ENCODE measurements at places on chromosomes 13 and 19.

- DNase-seq = no peak
Measured at GRCh38 chr19:42514449-42514848, 13.8 kb downstream of the CEACAM1 start.

- DNase-seq = no peak
Measured at GRCh38 chr19:20250627-20251026, 83.6 kb downstream of the ZNF486 start.

- DNase-seq = no peak
Measured at GRCh38 chr13:100549316-100549715, 39.3 kb downstream of the GGACT start.

DNA sequence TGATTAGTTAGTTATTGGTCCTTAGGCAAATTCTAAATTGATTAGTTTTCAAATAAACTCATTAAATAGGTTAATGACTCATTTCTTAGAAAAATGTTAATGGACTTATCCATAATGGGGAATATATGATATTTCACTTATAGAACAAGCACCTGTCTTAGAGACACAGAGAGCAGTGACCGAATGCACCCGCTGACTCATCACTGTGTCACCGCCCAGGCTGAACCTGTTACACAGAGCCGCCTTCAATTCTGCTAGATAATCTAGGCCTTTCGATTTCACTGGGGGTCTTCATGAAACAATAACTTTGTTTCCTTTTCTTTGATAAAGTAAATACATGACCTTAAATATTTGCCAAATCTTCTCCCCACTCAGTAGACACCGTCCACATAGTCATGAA lies 13.1 kb downstream of the IRS2 start:
- no peak for DNase-seq

DNA sequence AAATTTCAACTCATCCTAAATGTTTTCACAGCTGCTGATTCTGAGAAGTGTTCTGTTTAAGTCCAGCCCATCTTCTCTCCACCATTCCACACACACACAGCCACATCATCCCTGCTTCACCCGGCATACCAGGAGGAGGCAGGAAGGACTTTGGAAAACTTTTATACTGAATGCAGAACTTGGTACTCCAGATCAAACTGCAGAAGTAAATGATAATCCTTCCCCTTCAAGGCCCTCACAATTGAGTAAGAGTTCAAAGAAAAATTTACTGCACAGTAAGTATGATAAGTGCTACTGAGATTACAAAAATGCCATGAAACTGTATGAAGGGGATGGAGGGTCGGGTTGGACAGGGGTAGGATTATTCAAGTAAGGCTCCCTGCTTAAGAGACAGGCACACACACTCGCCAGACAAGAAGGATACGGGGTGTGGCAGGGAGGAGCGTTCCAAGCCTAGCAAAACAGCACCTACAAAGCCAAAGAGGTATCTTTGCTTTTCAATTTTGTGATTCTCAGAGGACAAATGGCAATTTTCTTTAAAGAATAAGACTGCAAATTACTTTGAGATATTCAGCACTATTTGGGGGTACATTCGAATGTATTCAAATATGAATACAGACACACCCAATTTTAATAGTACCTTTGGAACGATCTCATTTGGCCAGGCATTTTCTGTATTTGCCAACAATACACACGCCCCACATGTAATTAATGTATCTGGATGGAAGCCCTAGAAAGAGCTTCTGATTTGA lies 2.5 kb downstream of the USP12 start:
- DNase-seq = peak; percentile 63

DNA sequence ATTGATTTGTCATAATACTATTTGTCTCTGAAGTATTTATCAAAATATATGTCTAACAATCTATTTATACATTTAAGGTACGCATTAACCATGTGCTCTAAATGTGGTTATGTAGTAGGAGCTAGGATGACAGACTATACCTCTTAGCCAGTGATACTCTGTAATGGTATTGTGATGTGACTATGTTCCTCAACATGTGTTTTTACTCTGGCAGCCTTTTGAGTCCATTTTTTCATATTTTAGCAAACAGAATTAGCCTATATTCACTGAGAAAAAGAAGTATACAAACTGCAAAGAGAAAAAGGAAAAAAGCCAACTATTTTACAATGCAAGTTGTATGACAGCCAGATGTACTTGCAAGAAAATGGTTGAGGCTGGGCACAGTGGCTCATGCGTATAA lies 26.7 kb downstream of the MAB21L1 start:
- no peak for DNase-seq

DNA sequence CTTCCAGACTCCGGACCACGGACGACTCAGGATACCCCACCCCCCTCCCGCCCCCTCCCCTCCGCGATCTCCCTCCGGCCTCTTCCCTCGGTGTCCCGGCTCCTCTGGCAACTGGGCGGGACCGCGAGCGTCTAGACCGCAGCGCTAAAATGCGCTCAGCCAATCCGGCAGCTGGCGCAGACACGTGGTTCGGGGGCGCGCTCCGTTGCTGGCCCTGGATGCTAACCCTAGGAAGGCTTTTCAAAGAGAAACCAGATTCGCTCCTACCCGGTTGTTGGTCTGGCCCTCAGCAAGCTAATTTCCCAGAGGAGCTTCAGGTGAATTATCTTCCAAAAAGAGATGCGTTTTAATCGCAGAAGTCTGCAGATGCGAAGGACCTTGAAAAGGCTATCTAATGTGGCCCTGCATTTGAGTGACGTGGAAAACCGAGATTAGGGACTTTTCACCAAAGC lies at the start of gene DZIP1:
TSS of gene DZIP1 (minus strand) at position 106 of the 452 bp plus-strand sequence. CDS start 2,677 bp downstream, outside the sequence.
- DNase-seq = peak; percentile 96

DNA sequence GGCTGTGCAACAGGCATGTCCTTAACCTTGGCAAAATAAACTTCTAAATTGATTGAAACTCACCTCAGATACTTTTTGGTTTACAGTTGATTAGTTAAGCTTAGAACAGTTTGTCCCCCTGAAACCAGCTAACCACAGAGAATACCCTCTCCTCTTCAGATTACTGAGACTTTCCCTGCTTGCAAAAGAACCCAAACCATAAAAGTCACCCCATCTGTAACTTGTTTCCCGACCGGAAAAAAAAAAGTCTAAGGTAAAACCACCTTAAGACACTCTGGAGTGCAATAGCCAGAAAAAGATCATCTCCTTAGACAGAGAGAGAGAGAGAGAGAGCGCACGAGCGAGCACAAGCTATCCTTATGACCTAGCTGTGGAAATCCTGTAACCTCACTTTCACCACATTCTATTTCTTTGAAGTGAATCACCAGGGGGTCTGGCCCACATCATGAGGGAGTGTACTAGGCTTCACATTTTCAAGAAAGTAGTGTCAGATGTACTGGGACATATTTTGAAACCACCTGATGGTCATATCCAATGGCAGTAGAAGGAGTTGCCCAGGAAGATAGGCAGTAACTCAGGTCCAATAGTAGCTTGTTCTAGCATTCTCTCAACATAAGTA lies 11.1 kb upstream of the GTF2F2 start:
- DNase-seq = peak; percentile 52
